ENCODE measurements at places on chromosomes 6 and 20.

DNA sequence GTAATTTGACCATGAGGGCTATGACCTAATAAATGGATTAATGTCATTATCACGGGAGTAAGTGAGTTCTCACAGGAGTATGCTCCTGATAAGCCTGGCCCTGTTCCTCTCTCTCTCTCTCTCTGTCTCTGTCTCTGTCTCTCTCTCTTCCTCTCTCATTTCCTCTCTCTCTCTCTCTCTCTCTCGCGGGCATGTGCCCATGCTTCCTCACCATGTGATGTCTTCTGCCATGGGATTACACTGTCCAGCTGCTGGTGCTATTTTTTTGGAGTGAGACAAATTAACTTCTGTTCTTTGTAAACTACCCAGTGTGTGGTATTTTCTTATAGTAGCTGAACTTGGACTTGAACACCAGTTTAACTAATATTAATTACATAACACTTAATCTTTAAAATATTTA lies 374.3 kb upstream of the GJE1 start:
- no peak for DNase-seq

GRCh38 chr6:7910654-7911344 lies at the start of gene TXNDC5:
Gene TXNDC5, minus strand, starts transcription at chr6:7910788. Its CDS starts 12 bp downstream, at chr6:7910776.
- DNase-seq: peak; percentile 53

DNA sequence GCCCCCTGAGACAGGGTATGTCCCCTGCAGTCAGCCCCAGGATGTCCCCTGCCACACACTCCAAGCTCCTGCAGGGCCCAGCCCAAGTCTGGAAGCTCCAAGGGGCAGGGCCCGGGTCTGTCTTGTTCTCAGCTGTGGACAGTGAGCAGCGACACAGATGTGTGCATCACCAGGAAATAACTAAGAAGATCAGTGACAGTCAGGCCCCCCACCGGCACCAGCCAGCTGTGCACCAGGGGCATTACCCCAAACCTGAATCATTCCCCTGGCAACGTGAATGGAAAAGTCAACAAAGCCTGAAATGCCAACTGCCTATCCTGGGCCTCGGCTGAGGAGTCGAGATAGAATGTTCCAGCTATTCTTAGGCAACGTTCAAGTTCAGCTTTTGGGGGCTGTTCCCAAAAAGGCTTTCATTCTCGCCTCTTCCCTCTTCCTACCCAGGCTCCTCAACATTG lies 105.0 kb downstream of the PREX1 start:
- peak; percentile 48 for DNase-seq

- no peak for DNase-seq
These were observed 363.7 kb downstream of the CDH4 start for GRCh38 chr20:61615806-61616205.

- no peak for DNase-seq
These were observed 4.8 kb upstream of the TUBB2B start for GRCh38 chr6:3232017-3232945.

DNA sequence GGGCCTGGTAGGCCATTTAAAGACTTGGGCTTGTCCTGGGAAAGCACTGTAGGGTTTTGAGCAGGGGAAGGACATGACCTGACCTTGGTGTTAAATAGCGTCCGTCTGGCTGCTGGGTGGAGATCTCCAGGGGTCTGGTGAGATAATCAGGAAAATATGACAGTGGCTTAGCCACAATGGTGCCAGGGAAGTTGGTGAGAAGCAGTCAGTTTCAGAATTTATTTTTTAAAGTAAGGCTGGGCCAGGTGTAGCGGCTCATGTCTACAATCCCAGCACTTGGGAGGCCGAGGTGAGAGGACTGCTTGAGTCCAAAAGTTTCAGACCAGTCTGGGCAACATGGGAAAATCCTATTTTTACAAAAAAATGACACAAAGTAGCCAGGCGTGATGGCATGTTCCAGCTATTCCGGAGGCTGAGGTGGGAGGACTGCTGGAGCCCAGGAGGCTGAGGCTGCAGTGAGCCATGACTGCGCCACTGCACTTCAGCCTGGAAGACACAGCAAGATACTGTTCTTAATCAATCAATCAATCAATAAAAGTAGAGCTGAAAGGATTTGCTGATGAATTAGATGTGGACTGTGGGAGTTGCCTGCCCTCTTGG lies 41.4 kb downstream of the BCL2L1 start:
- DNase-seq: no peak

DNA sequence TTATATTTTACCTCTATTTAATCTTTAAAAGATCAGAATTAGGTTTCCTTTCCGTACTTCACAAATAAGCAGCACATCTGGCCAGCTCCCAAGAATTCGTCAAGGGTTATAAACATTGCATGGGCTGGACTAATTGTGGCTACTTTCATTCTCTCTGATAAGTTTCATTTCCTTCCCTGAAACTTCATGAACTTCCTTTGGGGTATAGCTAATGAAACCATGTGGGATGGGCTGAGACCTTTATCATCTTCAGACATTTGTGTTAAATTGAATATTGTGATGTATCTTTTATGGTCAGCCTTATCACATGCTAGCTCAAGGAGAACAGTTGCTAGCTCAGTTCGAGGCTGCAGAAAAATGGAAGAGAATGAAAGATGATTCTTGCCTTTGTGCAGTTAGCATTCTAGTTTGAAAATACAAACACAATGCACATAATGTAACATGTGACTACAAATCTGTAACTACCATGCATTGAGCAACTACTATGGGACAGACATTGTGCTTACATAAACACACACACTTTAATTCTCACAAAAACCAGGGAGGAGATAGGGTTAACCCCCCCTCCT lies 1.7 kb upstream of the GMPR start:
- peak; percentile 39 for DNase-seq

GRCh38 chr20:48194583-48194982 lies 409.3 kb upstream of the SULF2 start:
- DNase-seq: no peak

DNA sequence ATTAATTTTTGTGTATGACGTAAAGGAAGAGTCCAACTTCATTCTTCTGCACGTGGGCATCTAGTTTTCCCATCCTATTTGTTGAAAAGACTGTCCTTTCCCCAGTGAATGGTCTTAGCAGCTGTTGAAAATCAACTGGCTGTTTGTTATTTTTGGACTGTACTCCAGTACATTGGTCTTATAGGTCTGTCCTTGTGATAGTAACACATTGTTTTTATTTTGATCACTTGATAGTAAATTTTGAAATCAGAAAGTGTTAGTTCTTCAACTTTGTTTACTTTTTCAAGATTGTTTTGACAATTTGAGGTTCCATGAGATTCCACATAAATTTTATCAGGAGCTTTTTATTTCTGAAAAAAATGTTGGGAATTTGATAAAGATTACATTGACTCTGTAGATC lies 280.2 kb upstream of the FOXQ1 start:
- no peak for DNase-seq

GRCh38 chr20:23541776-23542175 lies 26.5 kb downstream of the CST9L start:
- no peak for DNase-seq

- no peak for DNase-seq
These were observed 17.2 kb downstream of the KLHL31 start for GRCh38 chr6:53648184-53648943.

DNA sequence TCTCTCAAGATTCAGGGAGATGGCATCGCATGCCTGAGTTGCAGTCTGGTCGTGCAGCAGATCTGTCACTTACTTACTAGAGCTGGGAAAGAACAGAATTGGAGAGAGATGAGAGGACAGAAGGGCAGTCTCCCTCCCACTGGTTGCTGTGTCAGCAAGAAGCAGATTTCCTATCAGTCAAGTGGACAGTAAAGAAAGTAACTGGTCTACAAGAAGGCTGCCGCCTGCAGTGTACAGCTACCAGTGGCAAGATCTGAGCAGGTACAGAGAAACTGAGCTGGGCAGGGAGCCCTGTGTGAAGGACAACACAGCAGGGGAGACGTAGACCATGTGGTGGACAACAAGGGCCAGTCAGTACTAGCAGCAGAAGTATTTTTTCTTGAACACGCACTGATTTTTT lies 49.5 kb upstream of the PCSK2 start:
- DNase-seq: no peak

DNA sequence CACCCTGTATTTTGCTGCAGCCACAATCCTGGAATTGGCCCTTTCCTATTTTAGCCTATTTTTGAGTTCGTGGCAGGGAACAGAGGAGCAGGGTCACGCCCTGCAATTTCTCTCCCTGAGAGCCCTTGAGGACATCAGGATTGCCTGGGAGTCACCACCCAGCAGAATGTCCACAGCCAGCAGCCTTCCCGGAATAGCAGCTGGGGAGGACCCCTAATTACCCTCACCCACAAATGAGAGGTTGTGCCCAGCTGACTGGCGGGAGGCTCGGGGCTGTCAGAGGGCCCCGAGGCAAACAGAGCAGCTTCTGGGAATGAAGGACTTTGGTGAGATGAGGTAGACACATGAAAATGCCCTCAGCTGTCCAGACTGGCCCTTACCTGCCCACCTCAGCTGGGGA lies 165.1 kb downstream of the PREX1 start:
- no peak for DNase-seq

DNA sequence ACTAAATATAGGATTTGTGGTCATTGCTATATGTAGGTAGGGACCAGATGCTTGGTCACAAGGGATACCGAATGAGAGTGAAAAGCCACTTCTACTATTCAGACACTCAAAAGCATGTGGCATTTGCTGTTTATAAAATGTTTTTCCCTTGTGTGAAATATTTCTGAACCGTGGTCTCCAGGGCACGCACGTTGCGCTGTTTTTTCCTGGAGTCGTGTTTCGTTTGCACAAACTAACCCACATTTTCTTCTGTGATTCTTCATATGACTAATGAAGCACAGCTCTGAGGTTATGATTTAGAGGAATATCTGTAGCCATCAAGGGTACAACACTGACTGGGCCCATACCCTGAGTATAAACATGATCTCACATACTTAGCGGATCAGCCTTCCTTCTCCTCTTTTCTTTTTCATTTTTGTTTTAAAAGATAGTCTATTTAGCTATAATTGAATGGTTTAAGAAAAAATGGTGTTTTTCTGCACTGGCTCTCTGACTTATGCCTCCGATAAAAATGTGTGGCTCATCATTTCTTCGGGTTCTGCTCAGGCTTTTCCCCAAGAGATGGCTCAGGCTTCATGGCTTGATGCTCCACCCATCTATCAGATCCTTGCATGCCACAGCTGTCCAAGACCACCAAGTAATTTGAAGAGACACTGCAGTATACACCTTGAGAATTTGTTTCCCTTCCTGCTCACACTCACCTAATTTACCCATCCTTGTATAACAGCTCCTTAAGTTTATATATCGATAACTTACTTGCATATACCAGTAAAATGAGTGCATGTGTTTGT lies 59.9 kb upstream of the HBS1L start:
- DNase-seq: peak; percentile 84

DNA sequence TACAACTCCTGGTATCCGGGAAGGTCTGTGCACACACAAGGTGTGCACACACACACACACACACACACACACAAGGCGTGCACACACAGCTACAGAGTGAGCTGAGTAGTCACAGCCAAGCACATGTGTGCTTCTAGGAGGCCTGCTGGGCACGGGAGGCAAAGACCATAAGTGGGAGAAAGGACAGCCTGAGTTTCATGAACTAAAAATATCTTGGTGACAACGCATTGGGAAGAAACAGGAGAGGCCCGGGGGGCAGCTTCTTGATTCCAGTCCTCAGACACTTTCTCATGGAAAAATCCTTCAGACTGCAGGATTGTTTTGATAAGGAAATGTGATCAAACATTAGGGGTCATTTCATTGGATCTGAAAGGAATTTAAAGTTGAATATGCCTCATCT lies 2.6 kb downstream of the TRAF3IP2 start:
- DNase-seq: no peak

- DNase-seq: no peak
These were observed 146.6 kb downstream of the DHX35 start for GRCh38 chr20:39108746-39109145.

GRCh38 chr20:10329387-10330005 lies 104.5 kb downstream of the MKKS start:
- no peak for DNase-seq

DNA sequence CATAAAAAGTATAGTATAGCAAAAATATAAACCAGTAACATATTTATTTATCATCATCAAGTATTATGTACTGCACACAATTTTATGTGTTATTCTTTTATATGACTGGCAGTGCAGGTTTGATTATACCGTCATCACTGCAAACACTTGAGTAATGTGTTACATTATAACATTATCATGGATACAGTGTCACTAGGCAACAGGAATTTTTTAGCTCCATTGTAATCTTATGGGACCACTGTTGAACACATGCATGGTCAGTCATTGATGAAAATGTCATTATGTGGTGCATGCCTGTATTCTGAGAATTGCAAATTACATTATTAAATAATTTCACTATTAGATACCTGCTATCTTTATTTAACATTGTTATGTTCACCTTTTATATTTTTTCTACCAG lies 29.1 kb upstream of the OR2J2 start:
- no peak for DNase-seq

DNA sequence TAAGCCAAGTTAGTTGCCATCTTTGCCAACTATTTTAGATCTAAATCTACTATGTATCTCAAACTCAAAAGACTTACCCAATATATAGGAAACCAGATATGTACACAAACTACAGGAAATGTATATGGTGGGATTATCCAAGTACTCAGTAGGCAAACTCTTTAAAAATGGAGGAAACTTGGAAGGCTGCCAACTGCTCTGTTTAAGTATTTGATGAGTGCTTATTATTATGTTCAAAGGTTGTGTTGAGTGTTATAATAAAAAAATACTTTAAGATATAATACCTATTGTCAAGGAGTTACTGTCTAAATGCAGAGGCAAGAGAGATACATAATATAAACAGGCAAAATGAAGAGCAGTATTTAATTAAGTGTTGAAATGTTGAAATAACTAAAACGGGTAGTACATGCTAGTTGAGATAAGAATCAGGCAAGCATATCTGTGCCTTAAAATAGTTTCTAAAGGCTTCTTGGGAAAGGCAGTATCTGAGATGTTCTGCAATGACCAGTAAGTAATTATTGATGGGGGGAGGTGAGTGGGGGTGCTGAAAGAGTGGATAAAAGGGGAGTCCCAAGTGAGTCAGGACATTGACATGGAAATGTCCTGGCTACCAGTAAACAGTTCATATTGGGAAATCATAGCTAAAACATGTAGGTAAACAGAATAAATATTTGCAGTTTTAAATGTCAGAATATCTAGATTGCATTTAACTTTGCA lies 6.5 kb upstream of the DST start:
- DNase-seq: no peak

DNA sequence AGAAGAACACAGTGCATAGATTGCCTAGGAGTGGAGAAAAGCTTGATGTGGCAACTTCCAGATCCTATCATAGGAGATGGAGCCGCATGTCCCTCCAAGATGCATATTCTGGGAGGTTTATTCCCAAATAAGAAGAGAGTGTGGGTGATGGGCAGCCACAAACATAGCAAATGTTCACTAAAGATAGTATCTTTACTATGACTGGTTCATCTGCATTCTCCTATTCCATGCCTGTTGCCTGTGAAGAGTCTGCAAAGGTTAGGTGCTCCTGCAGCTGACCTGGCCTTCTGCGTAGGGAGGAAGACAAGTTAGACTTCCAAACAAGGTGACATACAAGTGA lies 14.5 kb upstream of the CCN6 start:
- DNase-seq: no peak

- DNase-seq: no peak
These were observed 74.4 kb upstream of the TBC1D7 start for GRCh38 chr6:13402711-13403110.

Measured in NAMALWA (cell line).